ENCODE measurements at places on chromosomes 3 and 15.

- peak; percentile 83 for DNase-seq
Measured at GRCh38 chr15:101267320-101268104, 9.8 kb downstream of the SELENOS start.

- no peak for DNase-seq
Measured at GRCh38 chr15:94001255-94001801, 230.0 kb upstream of the MCTP2 start.

DNA sequence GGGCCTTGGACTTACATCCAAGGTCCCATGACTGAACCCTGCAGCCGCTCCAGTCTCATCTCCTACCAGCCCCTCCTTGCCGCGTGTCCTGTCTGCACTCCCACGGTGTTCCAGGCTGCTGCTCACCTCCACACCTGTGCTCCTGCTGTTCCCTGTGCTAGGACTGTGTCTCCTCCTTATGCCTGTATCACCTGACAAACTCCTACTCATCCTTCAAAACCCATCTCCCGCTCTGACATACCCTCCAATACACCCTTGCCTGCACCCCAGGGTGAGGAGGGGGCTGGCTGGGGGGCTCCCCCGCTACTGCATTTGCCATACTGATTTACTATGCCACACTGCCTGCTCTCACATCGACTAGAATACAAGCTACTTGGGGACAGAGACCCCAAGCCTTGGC, 53.6 kb downstream of the CYP11A1 start:
- no peak for DNase-seq

GRCh38 chr3:108804437-108804836, 18.1 kb upstream of the TRAT1 start:
- DNase-seq = no peak

GRCh38 chr15:68921926-68922325, 8.4 kb upstream of the SPESP1 start:
- no peak for DNase-seq

DNA sequence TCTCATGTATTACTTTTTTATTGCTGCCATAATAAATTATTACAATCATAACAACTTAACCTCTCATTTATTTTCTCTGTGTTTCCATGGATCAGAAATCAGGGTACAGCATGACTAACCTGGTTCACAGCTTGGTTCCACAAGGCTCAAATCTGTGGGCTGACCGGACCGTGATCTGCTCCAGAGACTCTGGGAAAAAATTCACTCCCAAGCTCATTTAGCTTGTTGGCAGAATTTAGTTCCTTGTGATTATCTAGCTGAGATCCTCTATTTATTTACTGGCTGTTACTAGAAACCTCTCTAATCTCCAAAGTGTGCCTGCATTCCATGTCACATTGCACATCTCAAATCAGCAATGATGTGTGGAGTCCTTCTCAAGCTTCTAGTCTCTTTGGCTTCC, 386.6 kb downstream of the DIPK2A start:
- no peak for DNase-seq

DNA sequence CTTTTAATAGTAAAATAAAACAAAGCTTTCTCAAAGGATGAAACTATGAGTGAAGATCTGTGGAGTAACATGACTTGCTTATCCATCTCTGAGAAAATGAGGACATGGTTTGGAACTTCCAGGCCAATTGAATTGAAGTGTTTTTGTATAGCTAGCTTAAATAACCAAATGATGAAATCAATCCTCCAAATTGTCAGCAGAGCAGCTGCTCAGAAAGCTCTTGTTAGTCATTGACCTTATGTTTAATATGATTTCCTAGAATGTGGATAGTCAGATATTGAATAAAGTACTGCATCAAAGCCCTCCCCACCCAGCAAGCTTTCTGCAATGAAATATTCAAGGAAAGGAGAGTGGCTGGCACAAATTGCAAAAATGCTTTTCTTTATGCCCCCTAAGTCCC, 437.2 kb downstream of the MFSD1 start:
- no peak for DNase-seq

- DNase-seq = no peak
Measured at GRCh38 chr3:72576563-72576962, 271.7 kb downstream of the SHQ1 start.

DNA sequence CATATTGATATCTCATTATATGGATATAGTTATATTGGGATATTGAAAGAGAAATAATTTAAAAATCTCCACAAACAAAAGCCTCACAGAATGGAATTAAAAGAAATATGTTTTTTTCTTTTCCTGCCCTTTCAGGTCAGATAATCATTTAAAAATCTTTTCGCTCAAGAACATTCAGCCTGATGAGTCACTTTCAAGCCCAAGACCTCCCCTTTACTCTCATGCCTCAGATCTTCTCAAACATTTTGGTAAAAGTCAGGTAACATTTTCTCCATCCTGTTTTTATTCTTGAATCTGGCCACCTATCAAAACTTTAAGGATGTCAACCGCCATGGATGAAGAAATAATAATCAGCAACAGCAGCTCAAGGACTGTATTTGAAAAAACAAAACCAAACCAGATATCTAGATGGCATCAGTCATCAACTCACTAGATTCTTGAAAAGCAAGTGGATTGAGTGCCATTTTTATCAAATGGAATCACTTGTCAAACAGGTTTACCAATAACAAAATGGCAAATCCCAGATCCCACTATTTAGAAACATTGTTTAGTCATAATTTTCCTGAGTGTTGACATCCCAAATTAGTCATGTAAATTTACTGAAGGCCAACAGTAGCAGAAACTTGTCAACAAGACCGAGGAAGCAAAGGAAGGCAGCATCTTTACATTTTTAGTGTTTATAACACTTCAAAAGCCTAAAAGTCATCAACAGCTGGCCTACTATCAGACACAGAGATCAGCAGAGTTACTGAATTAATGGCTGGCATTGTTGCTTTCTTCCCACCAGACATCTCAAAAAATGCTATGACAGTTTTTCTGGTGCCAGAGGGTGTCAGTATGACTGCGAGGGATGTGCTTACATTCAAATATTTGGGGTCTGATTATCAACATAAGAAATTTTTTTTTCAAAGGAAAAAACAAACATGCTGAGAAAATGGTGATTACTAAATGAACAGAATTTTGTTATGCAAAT, 444.7 kb downstream of the MAGI1 start:
- no peak for DNase-seq

DNA sequence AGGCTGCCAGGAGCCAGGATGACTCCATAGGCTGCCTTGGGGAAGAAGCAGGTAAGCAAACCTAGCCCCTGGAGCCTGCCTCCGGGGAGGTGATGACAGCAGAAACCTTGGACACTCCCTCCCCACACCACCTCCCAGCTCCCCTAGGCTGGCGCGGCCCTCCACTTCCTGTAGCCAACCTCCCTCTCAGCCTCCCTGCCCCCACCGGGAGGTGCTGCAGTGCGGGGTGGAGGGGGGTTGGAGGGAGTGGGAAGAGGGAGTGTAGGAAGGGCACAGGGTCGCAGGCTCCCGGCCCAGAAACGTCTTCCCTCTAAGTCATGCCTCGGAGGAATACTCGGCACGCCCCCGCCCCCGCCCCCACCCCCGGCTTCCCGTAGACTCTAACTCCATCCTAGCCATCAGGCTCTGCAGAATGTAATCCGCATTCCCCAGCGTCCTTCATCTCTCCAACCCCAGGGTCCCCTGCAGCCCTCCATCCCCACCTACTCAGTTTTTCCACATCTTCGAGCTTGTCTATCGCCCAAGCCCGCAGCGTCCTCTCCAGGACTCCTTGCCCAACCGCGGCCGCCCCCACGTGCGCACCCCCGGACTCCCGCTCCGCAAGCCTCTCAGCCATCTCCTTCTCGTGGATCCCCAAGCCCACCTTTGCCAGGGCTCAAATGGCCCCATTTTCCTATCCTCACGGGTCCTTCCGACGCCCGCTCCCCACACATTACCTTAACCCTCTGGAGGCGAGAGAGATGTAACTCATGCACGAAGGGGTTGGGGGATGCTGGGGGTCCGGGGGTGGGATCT, 528 bp downstream of the LPCAT4 start:
- DNase-seq = peak; percentile 75

DNA sequence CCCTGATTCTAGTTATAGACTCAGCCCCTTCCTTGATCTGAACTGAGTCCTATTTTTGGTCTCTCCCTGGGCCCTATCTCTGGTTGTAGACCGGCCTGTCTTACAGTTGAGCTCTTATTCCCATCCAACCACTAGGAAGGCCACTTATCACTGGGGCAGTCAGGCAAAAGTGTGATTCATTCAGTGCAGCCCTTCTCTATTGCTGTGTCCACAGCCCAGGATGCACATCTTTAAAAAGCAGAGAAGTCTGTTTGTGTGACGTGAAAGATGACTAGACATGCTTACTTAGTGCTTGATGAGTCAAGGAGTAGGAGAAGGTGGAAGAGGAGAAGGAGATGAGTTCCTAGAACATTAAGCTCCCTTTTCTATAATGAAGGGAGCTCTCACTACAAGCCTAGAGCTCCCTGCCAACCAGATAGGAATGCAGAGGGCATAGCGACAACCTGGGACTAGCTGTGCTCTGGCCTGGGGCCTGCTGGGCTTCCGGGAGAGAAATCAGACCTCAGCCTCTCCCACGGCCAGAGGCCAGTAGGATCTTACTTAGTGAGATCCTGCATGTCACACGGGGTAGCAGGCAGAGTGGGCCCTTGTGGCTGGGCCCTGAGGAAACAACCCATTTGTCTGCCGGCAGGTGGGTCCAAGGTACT, 25.7 kb downstream of the INSYN1 start:
- DNase-seq = no peak

DNA sequence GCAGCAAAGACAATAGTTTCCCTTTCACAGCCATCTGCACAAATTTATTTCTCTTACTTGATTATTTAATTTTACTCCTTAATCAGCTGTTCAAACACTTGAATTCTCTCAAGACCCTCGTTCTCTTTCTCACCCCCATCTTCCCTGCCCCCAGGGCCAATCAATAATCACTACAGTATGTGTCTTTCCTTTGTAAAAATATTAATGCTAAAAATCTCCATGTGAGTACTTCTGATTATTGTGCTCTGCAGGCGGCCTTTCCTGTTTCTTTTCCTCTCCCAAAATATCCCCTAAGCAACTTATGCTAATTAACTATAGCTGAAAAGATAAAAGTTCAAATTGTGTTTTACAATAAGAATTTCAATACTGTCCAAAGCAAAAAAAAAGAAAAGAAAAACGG, 617.0 kb upstream of the CBLB start:
- no peak for DNase-seq

DNA sequence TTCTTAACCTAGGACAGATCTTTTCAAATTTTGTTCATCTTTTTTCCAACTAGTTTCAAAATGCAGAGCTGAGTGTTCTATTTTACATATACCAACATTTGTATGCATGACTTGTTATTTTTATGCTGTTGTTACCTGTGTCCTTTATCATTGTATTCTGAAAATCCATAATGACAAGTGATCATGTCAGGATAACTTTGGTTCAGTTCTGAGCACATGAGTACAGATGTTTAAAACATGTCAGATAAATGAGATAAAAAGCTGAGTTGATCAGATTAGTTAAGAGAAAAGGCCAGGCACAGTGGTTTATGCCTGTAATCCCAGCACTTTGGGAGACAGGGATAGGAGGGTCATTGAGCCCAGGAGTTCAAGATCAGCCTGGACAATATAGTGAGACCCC, 204.9 kb downstream of the SSR3 start:
- no peak for DNase-seq

DNA sequence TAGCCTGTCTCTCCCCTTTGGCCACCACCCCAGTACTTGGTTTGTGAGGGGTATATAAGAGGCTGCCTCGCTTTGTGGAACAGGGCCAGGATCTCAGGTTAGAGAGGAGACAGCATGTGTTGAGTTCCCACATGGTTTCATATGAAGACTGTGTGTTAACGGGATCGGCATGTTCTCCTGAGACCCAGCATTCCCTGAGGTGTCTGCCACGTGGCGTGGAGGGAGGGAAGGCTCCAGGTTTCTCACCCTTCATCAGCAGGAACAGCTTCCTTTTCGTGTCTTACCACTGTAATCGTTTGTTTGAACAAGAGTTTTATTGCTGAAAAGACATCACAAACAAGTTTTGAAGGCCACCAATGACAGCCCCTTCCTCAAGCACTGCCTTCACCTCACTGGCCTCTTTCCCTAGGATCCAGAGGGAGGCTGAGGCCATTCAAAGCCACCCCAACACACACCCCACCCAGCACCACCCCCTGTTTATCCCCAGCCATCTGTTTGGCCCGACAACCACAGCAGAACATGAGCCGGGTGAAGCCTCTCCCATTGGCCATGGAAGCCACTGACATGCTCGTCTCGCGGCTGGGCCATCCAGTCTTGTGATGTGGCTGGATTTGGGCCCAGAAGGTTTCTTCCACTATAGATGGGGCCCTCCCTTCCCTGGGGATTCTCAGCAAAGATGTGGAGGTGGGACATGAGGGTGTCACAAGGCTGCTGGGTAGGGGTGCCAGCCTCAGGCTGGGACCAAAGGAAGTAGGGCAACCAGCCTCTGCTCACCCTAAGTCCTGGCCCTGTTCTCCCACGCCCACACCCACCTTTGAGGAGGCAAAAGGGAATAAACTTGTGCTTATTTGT, 10.0 kb downstream of the BHLHE40 start:
- no peak for DNase-seq

- DNase-seq = no peak
Measured at GRCh38 chr3:32148351-32148750, 41.9 kb downstream of the GPD1L start.

DNA sequence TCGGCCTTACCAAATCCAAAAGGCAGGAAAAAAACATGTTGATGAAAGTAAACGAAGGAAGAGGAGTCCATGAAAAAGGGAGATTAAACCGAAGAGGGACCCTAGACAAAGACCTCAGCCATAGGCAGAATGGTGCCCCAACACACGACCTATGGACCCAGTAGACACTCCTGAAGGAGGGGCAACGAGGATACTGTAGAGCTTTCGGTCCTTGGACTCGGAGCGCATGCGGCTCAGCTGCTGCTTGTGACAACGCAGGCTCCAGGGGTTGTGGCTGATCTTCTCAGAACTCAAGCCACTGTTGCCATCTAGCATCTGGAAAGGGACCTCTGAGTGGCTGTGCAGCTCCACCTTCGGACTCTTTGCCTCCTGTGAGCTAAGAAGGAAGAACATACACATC, 8.8 kb upstream of the GMPPB start:
- DNase-seq = no peak

- DNase-seq = no peak
Measured at GRCh38 chr3:130783629-130784028, 37.0 kb upstream of the PIK3R4 start.

DNA sequence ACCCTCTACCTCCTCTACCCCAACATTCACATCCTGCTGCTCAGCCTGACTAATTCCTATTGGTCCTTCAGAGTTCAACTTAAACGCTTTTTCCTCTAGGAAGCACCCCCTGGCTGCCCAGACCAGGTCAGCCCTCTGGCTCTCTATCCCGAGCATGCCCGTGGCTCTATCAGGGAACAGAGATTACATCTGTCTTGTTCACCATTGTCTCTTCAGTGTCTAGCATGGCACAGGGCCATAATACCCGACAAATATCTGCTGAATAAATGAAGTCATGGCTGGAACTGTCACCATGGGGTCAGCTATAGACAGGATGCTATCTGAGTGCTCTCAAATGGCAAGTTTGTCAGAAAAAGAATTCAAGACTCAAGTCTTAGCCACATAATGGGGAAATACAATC, 296.9 kb upstream of the CHRNA7 start:
- DNase-seq = no peak

Measured in coronary artery (tissue), 2 donors.